Fibroblast of mammary gland (primary cell): ENCODE measurements at places on chromosomes 6 and 20.
A peak's percentile ranks its signal among the peaks of the same experiment; 100 is the strongest.

GRCh38 chr6:170553534-170554012, 466 bp upstream of the PSMB1 start:
- peak; percentile 50 for DNase-seq

DNA sequence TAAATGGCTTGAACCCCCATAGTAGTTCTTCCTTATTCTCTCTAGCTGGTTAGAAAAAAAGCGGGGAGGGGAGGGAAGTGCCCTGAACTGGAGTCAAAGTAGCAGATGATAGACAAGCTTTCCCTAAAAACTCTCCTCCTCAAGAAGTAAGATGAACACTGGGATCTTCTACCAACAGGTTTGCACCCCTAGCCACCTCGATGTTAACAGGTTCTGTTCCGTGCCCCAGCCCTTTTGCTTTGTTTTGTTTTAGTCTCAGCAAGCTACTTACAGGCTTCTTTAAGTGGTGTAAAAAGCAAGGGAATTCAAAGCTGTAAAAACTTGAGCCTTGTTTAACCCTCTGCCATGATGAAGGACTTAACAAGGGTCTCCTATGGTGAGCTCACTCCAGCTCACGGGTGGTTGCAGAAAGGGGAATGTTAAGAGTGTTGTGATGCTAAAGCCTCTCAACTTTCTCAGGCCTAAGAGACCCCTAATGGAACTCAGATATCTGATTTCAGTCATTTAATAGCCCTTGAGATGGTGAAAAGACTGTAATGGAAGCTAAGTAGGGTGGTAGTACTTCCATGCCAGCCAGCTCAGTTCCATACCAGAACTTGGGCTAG, 106.0 kb downstream of the FOXO3 start:
- no peak for DNase-seq

GRCh38 chr20:12012241-12013222, 94.8 kb downstream of the BTBD3 start:
- DNase-seq: peak; percentile 59

GRCh38 chr6:75299801-75300530, 15.4 kb upstream of the TMEM30A start:
- no peak for DNase-seq

GRCh38 chr20:3312940-3313682, 74.1 kb upstream of the SLC4A11 start:
- DNase-seq: peak; percentile 44

DNA sequence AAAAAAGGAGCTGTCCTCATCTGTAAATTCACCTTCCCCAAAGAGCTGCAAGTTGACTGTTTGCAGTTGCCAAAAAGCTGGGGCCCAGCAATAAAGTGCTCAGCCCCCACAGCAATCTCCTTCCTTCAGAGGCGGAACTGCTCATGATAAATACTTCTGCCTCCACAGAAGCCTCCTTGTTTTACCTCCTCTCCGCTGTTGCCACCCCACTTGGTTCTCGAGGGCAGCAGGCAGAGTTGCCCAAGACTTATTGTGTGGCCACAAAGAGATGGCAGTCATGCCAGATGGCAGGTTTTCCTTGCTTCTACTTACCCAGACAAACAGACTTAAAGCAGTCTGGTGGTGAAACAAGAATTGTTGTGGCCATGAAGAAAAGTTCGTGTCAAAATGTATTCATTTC, 66.3 kb downstream of the SLX4IP start:
- DNase-seq: no peak

DNA sequence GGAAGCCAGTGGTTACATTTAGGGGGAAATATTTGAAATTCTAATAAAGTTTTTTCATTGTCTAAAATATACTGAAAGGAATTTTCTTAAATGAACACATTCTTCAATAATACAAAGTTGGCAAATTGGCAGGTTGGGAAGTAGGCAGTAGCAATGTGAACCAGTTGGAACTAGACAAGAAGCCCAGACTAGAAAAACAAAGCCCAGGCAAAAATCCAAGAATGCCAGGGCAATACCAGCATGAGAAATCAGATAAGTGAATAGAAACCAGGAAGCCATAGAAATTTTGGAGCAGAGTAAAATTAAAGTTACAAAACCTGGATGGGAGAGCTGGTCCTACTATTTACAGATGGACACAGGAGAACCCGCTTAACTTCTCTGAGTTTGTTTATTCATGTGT, 52.2 kb downstream of the TPBG start:
- no peak for DNase-seq

DNA sequence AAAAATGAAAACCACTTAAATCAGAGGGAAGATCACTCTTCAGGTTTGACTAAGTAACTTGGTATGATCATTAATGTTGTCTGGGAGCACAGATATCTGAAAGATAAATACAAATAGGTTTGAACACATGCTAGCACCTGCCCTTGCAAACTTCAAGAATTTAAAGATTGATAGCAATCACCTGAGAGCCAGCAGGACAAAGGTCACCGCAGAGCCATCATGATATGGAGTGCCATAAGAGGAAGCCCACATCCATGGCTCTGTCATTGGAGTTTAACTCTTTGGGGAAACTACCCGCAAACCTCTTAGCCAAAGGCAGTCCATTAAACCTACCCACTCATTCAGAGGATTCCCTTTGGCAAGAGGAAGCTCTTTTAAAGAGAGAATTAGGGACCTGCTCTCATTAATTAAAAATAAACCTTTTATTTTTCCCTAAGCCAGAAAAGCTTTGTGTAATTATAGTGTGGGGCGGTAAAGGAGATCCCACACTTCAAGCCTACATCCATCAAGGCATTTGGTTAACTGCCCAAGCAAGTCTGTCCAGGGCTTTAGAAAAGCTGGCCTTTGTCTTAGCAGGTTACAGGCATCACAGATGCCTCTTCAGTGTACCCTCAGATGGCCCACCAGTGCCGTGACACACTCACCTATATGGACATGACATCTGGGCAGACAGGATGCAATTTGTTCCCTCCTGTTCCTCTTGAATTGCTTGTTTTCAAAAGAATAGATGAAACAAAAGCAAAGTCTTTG, 73.0 kb downstream of the SASH1 start:
- no peak for DNase-seq

DNA sequence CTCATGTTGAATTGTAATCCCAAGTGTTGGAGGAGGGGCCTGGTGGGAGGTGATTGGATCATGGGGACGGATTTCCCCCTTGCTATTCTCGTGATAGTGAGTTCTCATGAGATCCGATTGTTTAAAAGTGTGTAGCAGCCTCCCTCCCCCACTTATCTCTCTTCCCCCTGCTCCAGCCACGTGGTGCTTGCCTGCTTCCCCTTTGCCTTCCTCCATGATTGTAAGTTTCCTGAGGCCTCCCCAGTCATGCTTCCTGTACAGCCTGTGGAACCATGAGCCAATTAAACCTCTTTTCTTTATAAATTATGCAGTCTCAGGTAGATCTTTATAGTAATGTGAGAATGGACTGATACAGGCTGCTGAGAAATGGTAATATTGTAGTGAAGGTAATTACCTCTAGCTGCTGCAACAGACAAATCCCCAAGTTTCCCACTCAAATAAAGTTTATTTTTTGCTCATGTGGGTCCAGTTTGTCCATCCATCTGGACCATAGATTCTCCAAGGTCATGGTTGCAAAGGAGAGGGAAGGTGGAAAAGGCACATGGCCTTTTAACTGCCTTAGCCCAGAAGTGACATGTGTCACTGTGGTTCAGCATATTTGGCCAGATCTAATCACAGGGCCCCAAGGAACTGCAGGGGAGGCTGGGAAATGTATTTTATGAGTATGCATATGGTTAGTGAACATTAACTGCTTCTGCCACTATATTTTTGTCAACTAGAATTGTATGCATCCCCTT, 89.2 kb downstream of the TRMT11 start:
- DNase-seq: no peak

DNA sequence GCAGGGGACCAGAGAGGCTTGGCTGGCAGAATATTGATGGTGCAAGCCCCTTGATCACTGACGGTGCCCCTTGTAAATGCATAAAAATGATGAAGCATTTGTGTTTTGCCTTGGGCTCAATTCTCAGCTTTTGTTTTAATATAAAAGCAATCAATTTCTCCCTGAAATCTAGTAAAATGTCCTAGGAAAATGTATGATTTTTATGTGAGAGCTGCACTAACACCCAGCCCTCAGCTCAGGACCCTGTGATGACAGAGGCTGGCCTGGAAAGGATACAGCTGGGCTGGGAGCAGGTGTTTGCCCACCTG, 84.7 kb upstream of the PHACTR3 start:
- no peak for DNase-seq

DNA sequence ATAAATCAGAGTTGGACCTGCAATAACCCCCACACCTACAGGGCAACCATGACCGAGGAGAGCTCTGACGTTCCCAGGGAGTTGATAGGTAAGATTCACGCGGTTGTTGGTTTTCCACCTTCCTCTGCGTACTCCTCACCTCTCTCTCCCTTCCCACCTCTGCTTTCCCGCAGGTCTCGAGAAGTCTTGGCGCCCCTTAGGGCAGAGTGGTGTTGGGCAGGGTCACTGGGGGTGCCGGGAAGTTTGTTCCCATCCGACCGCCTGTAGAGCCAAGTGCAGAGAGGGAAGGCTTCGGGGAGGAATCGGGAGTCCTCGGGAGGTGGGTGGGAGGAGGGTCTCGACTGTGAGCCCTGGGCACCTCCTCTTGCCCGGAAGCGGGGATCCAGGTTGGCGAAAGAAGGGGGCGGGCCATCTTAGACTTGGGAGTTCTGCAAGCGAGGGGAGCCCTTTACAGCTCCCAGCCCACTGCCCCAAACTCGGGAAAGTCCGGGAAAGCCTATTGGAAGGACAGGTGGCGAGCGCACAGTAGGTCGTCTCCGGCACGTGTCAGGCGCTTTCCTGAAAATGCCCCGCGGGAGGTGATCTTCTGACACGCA, 672 bp downstream of the CARMIL1 start:
- no peak for DNase-seq

GRCh38 chr6:86476311-86476710, 461.0 kb upstream of the HTR1E start:
- DNase-seq: no peak

DNA sequence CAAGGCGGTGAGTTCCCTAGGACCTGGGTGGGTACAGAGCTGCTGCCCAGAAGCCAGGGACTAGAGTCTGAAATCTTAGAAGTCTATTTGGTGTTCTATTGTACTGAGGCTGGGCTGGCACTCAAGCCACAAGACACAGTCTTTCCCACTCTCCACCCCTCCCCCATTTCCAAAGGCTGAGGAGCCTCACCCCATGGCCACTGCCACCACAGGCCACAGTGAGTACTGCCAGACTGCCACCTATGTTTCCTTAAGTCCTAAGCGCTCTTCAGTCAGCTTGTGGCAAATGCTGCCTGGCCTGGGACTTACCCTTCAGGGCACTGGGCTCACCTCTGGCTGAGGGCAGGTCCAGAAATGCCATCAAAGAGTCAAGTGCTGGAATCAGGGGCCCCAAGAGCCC, 469.3 kb downstream of the HAO1 start:
- DNase-seq: no peak
